ENCODE measurements at places on chromosomes 1 and 21.

DNA sequence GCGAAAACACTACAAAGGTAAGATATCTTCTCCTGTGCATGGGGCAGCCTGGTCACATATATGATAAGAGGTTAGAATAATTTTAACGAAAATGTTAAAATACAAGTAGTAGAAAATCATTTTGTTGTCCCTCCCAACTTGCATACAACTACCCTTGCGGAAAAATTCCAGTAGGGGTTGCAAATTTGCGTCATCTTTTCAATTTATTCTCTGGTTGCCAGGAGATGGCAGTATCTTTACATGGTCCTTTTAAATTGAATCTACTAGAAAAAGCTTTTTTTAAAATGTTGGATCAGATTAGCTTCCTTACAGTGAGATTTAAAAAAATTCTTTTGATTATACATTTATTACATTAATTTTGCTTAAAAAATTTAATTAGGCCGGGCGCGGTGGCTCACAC is 10.9 kb downstream of the S100PBP start:
- DNase-seq: no peak

- no peak for DNase-seq
Measured at GRCh38 chr1:6603915-6604558, 1.4 kb upstream of the KLHL21 start.

DNA sequence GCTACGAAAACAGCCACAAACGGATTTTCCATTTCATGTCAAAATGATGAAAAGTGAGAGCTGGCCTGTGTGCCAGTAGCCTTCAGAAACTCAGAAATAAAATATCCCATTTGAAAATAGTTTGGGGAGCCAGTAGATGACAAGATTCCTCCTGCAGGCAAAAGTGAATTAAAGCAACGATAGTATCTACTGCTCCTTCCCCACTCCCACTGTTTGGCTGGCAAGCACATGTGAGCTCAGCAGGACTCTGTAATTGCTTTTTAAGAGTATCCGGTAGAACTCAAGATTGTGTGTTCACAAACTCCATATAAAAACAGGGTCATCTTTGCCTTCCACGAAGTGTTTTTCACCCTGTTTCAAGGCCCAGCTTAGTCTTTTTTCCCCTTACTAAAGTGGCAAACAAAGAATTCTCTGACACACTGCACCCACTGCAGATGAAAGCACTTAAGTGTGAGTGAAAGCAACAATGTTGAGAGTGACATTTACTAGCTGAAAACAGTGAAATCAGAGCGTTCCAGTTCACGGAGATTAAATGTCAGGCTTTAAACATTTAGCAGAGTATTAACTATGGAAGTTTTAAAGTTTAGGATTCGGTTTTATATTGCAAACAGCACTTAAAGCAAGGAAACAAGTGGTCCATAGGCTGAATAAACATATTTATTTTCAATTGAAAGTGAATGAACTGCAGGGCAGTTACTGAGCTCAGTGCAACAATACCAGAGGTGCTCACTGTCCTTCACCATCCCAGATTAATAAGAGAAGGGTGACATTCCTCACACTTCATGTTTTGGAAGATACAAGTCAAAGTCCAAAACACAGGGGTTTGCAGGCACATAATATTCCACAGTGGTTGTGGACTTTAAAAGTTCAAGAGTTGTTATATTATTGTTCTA is 70.0 kb downstream of the ALG14 start:
- no peak for DNase-seq

GRCh38 chr1:107824946-107825345 is 140.0 kb downstream of the VAV3 start:
- DNase-seq: no peak

DNA sequence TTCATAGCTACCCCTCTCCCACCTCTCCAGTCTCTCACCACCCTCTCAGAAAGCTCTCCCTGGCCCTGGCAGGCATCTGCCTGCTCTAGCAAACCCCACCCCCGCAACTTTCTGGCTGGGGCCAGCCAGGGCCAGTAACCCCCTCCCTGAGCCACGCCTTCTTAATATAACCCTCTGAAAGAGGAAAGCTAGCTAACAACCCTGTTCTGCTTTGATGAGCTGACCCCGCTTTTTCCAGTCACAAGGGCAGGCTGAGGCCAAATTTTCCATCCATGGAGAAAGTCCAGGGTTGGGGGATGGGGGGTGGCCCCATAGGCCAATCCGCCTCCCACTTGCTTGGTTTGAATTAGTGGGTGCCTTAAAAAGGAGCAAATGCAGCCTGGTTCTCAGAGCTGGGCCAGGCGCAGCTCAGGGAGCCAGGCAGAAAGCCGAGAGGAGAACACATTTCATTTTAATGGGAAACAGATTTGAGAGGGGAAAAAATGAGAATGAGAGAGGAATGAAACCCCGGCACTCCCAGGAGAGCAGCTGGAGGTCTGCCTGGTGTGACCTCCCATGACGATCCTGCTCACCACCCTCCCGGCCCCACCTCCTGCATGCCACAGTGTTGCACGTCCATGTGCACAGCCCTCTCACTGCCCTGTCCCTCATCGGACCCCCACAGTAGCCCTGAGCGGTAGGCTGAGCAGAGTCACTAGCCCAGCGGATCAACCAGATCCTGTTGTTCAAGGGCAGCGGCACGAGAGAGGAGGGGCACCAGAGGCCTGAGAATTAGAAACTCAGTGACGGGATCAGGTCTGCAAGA is 62.3 kb downstream of the OPTC start:
- no peak for DNase-seq

GRCh38 chr21:36918291-36918690 is 48.2 kb downstream of the HLCS start:
- DNase-seq: no peak

GRCh38 chr1:206808615-206809014 is 36.3 kb upstream of the IL10 start:
- peak; percentile 61 for DNase-seq

- DNase-seq: no peak
Measured at GRCh38 chr1:60265560-60266535, 192.3 kb upstream of the C1orf87 start.

- no peak for DNase-seq
Measured at GRCh38 chr1:53576866-53577760, 117.9 kb downstream of the DMRTB1 start.

DNA sequence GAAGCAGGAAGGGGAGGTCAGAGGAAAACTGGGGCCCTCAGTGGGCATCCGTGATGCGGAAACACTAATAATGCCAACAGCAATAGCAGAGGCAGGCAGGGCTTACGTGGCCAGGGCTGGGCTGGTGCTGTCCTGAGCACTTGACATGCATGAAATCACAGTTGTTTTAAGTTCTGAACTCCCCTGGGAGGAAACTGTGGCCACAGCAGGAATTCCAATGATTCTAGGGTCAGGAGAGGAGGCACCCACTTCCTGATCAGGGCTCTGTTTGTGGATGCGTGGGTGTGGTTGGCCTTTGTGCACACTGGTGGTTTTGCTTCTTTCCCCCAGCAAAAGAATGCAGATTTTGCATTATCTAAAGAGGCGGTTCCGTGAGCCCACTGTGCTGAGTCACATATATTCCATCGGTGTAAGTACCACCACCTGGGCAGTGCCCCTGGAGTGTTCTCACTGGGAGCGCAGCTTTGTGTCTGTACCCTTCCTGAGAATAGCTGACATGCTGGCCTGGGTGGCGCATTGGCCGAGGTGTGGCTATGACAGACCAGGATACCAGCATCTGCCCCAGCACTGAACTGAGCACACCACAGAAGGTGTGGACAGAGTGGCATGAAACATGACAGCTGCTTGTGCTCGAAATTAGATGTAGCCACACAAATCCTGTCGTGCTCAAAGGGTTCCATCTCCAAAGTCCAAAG is 71.0 kb downstream of the PDE9A start:
- no peak for DNase-seq

DNA sequence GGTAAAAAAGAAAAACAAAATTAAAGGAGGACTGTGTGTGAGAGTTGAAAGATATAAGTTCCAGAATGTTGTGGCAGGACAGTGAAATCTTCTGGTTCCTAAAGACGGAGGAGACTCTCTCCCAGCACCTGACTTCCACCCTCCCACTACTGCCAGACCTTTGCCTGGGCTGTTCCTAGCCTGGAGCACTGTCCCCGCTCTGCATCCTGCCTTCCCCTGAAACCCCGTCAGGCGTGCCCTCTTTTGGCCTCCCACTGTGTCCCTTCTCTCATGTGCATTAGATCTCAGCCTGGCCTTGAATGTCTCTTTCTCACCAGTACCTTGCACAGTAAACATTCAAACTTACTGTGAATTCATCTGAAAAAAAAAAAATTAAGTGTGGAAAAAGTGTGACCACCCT is 74.1 kb downstream of the VPS26C start:
- DNase-seq: no peak

GRCh38 chr1:231049121-231049979 is 9.3 kb upstream of the FAM89A start:
- no peak for DNase-seq

- DNase-seq: no peak
Measured at GRCh38 chr1:8754247-8754650, 63.2 kb downstream of the RERE start.

GRCh38 chr1:168050880-168051279 is 85.8 kb downstream of the GPR161 start:
- DNase-seq: no peak

DNA sequence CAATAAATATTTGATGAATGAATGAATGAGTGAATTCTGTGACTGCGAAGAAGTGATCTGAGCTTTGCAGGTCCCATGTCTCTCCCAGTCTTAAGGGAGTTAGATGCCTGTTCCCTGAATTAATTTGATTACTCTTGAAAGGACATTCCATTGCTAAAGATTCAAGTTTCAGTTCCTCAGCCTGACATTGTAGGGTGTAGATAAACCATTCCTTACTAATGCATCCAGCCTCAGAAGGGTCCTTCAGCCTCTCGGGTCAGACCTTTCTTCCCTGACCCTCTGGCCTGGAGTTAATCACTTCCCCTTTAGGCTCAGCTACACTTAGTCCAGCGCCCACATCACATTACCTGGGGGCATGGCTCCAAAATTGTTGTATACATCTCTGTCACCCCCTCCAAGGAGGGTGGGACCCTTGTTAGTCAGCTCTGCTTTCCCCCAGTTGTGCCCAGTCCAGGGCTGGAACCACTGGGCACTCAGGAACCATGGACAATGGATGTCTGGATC is 2.6 kb downstream of the INSRR start:
- no peak for DNase-seq

GRCh38 chr1:91701472-91701869 is 184.5 kb downstream of the TGFBR3 start:
- no peak for DNase-seq

DNA sequence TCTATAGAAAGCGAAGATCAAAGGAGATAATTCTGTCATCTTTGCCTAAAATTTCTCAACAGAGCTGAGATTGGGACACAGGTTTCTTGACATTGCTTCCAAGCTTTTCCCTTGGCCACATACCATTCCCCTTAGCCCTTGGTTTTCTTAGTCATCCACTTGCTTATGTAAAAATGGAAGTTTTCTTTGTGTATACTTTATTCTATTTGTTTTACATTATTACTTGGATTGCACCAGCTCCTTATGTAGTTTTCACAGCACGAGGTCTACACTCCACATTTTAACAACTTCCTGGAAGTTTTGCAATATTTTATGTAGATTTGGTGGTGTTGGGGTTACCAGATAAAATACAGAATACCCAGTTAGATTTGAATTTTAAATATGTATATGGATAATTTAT is 129.8 kb downstream of the PLA2G4A start:
- DNase-seq: no peak

DNA sequence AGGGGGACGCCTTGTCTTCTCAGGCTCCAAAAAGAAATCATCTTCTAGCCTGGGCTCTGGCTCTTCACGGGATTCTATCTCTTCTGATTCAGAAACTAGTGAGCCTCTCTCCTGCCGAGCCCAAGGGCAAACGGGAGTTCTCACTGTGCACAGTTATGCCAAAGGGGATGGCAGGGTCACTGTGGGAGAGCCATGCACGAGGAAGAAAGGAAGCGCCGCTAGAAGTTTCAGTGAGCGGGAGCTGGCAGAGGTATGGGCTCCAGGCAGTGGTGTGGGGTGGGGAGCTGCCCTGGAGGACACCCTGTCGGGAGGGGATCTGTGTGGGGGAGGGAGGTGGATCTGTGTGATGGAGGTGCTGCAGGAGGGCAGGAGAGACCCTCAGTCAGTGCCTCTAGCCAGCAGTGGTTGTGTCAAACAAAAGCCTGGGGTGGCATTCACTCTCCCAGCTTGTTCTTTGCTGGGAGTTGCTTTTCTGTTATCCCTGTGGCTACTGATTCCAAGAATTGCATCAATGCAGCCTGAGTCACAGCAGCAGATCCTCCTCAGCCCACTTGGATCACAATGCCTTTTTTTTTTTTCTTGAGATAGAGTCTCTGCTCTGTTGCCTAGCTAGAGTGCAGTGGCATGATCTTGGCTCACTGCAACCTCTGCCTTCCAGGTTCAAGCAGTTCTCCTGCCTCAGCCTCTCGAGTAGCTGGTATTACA is 21.8 kb downstream of the KDM4A start:
- no peak for DNase-seq

DNA sequence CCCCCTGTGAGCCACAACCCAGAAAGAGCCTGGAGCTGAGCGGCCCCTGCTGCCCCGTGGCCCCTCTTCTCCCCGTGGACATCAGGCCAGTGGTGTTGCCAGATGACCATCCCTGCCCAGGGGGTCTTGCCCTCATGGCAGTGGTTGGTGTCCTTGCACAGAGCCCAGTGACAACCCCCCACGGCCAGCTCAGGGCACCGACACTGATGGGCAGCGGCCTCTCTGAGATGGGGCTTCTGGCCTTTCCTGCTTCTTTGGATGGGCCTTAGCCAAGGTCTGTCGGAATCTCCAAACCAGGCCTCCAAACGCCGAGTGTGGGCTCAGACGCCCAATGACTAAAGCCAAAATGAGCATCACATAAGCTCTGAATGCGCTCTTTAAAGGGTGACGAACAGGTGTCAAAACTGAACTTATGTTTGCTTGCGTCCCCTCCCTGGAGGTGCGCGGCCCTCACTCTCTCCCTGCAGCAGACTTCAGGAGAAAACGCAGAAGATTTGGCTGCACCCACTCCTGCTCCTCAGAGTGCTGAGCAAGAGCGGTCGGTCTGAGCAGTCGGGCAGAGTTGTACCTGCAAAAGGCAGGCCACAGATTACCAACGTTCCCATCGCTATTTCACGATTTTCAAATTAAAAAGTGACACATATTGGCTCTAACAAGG is 41.9 kb downstream of the UBE2G2 start:
- DNase-seq: no peak

DNA sequence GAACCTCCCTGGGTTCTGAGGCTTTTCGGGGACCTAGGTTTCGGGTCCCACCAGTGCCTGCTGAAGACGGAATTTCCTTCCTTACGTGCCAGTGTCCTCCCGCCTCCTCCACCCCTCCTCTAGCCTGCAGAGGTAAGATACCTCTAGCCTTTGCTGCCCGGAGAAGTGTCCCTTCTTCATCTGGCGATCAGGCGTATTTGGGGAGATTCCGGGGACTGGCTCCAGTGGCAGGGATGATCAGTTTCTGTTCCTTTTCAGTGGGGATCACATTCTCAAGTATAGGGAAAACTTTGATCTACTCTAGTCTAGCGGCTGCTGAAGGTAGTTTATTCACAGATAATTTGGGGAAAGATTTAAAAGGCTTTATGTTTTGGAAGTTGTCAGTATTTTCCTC is 674 bp downstream of the CEP350 start:
- DNase-seq: no peak

DNA sequence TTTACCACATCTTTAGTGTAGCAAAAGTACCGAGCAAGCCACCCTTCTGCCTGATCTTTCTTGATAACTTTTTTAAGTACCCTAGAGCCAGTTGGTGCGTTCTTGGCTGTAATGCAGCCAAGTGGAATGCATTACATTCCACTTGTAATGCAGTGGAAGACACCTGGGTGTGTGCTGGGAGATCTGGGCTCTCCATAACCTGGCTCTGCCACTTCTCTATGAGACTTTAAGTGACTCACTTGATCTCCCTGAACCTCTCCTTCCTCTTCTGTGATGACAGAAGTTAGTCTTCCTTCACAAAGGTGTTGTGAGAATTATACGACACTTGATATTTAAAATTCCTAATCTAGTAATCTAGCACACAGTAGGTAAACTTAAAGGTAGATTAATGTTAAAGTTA is 35.3 kb upstream of the NFIA start:
- no peak for DNase-seq

Data from CD4-positive, alpha-beta T cell treated with Interleukin-1 beta for 1 hour (primary cell).